ENCODE measurements at places on chromosomes 4 and X. TPM values are rescaled to one million over a fixed set of nuclear protein-coding genes. Genes with fewer than 3 reads are reported as not detected.

C4orf36 gene
- total RNA-seq, result 1.5 TPM

SSX1 gene
- total RNA-seq, result not detected

NLGN3 gene
- total RNA-seq, result 0.89 TPM

BRS3 gene
- not detected for total RNA-seq

RBM47 gene
- 79.0 TPM for total RNA-seq

ARHGAP10 gene
- 15.5 TPM for total RNA-seq

PDZD4 gene
- total RNA-seq, result under 0.01 TPM

FREM3 gene
- total RNA-seq, result not detected

FGFBP1 gene
- total RNA-seq, result 0.16 TPM

DAPP1 gene
- total RNA-seq, result under 0.01 TPM

ARMCX1 gene
- 10.9 TPM for total RNA-seq

ZNF711 gene
- total RNA-seq, result 1.8 TPM

GPR82 gene
- not detected for total RNA-seq

OTUD6A gene
- not detected for total RNA-seq

FAM120C gene
- total RNA-seq, result 7.1 TPM

CCNB3 gene
- total RNA-seq, result under 0.01 TPM

UGT2B17 gene
- total RNA-seq, result 0.25 TPM

CSAG2 gene
- not detected for total RNA-seq

PCDH7 gene
- total RNA-seq, result 26.2 TPM

CLNK gene
- not detected for total RNA-seq

MID1 gene
- 13.9 TPM for total RNA-seq

ZFP42 gene
- 6.5 TPM for total RNA-seq

RAI2 gene
- under 0.01 TPM for total RNA-seq

PHOX2B gene
- not detected for total RNA-seq

PDE5A gene
- total RNA-seq, result 2.6 TPM

PFKFB1 gene
- not detected for total RNA-seq

GPR50 gene
- not detected for total RNA-seq

FAM9C gene
- total RNA-seq, result not detected

FAM9B gene
- total RNA-seq, result not detected

MAGEB2 gene
- total RNA-seq, result not detected

SNX12 gene
- 50.8 TPM for total RNA-seq

CT55 gene
- total RNA-seq, result not detected

UPF3B gene
- total RNA-seq, result 0.76 TPM

CCDC120 gene
- 3.1 TPM for total RNA-seq

TMPRSS11B gene
- total RNA-seq, result not detected

SOWAHD gene
- total RNA-seq, result not detected

SAGE1 gene
- total RNA-seq, result not detected

RCHY1 gene
- total RNA-seq, result 19.6 TPM

GPR34 gene
- total RNA-seq, result not detected

MSANTD1 gene
- 0.25 TPM for total RNA-seq

KLF8 gene
- total RNA-seq, result 0.49 TPM

CHRNA9 gene
- under 0.01 TPM for total RNA-seq

AMOT gene
- 8.1 TPM for total RNA-seq

HELT gene
- total RNA-seq, result not detected

TXK gene
- 0.13 TPM for total RNA-seq

TRPC5OS gene
- total RNA-seq, result not detected

EPGN gene
- not detected for total RNA-seq

TBC1D8B gene
- total RNA-seq, result 1.9 TPM

MAGEA9B gene
- total RNA-seq, result not detected

MXRA5 gene
- 25.9 TPM for total RNA-seq

CLDN22 gene
- total RNA-seq, result not detected

SYNPO2 gene
- 2.2 TPM for total RNA-seq

GEMIN8 gene
- total RNA-seq, result 31.2 TPM

ARHGAP6 gene
- total RNA-seq, result 7.5 TPM

Data from mesangial cell (primary cell).